ENCODE measurements at places on chromosomes 16 and 17.

GRCh38 chr17:44235583-44235936, 16.1 kb upstream of the UBTF start:
- DNase-seq, result no peak

DNA sequence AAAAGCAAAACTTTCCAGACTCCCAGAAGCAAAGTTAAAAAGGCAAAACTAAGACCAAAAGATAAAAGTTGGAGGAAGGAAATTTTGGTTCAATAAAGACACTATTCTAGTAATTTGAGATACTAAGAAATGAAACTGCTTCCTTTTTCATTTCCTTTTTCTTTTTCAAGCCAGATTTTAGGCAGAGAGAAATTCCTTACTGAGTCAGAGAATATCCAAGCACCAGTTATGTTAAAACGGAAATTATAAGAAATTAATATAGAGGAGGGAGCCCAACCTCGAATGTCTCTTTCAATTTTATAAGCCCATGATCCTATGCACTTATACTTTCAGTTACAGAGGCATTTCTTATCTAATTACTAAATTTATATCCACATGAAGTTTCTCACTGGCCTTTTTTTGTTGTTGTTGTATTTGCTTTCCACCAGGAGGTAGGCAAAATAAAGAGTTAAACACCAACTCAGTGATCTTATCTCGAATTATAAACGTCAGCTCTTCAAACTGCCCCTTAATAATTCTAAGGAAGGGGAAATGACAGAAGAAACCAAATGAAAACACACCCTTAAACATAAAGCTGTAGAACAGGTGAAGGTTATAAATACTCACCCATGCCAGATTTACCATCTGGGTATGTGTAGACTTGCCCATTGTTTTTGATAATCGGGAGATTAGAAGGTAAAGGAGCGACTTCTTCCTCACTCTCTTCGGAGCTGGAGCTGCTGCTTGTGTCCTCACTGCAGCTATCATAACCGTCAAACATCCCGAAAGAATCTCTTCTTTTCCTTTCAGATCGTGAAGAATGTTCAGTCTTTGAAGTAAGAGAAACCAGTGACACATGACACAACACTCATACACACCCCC, 35.2 kb downstream of the MBTD1 start:
- DNase-seq, result no peak

DNA sequence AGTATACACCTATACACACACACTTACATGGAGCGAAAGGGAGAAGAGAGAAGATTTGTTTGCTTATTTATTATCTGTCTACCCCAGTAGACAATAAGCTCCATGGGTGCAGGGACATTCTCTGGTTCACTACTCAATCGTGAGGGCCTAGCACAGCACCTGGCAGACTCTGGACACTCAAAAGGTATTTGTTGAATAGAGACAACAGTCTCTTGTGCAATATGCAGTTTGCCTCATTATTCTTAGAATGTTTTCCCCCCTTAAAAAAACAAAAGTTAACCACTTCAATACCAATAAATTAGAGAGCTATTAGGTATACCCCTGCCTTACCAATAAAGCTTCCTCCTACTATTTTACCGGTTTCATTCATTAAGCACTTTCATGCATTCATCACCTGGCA, 2.0 kb downstream of the AKAP10 start:
- DNase-seq, result no peak

GRCh38 chr17:65515512-65515911, 45.9 kb downstream of the AXIN2 start:
- DNase-seq, result no peak

DNA sequence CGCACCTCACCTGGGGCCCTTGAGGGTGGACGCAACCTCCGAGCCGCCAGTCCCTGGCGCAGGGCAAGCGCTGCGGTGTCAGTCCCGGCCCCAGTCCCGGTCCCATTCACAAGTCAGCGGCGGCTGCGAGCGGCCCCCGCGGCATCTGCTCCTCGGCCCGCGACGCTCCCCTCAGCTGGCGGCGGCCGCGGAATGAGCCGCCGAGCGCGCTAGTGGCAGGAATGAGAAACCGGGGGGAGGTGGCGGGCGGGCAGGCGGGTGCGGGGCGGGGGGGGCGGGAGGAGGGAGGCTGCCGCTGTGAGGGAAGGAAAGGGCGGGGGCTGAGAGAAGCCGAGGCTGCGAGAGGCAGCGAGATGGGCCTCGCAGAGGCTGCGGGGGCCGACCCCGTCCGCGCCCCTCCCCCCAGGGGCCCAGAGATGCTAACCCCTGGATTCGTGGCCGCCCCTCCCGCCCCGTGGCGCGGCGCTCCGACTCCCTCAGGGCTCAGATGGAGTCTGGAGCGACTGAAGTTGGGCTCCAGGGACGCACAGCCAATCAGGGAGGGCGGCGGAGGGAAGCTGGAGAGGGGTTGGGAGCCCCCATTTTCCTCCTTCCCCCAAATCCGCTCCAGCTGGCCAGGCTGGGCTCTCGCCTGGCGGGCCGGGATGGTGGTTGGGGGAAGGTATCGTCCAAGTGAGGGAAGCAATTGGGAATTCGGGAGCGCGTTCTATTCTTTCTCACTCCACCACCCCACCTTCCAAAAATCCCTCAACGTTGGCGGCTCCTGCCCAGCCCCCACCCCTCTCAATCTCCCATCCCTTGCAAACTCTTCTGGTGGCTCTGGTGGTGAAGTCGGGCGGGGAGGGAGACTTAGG, at the start of gene CDH11:
CDH11 (minus strand) TSS at position 194 of the 854 bp plus-strand sequence. CDS start 117,194 bp downstream, outside the sequence.
- no peak for DNase-seq

DNA sequence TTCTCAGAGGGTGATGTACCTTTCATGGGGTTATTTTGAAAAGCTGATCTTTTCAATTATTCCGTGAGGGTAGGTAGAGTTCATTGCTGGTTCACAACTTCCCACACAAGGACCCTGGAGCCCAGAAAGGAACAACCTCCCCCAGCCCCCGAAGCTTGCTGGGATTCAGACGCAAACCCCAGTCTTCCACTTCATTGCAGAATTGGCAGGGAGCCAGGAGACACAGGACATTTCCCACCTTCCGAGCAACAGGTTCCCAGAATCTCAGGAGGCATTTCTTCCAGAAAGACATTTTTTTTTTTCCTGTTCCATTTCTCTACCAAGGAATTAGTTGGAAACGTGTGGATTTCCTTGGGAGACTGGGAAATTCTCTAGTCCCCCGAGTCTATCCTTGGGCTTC, 106.1 kb downstream of the GP2 start:
- no peak for DNase-seq

DNA sequence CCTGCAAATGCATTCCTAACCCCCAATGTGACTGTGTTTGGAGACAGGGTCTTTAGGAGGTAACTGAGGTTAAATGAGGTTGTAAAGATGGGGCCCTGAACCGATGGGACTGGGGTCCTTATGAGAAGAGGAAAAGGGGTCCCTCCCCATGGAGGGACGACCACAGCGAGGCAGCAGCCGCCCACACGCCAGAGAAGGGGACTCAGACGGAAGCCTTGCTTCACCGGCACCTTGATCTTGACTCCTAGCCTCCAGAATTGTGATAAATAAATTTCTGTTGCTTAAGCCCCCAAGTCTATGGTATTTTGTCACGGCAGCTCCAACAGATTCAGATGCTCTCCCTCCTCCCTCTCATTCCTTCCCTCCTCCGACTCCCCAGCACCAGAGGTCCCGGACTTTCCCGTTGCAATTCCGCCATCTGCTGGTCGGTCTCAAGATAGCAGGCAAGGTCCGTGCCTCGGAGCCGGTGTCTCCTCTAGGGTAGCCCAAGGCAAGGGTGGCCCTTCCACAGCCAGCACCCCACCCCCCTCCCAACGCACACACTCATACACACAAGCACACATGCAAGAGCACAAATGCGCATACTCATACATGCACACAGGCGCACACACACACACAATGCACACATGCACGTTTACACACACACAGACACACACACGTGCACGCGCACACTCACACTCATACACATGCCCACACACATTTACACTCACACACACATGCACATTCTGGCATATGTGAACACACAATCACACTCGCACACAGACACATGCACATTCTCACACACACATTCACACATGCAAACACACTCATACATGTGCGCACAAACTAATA, 23.1 kb upstream of the C16orf78 start:
- no peak for DNase-seq

DNA sequence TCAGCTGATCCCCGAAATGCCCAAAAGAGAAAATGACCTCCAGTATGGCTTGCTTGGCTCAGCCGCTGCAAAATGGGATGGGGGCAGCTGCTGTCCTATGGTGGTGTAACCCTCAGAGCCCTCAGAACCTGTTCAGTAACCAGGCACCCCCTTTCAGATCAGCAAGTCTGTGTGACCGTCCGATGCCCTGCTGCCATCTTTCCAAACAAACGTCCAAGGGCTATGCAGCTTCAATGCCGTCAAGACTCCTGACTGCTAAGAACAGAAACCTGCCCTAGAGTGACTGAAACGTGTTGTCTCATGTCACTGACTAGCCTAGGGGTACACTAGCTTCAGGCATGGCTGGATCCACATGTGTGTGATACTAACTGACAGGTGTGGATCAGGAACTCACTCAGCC, 70.4 kb downstream of the GNAO1 start:
- no peak for DNase-seq

GRCh38 chr17:82155606-82156005, 57.0 kb downstream of the CCDC57 start:
- DNase-seq, result no peak

GRCh38 chr16:75027520-75028300, 28.9 kb downstream of the ZNRF1 start:
- no peak for DNase-seq

GRCh38 chr16:17389384-17389783, 81.4 kb downstream of the XYLT1 start:
- DNase-seq, result no peak

DNA sequence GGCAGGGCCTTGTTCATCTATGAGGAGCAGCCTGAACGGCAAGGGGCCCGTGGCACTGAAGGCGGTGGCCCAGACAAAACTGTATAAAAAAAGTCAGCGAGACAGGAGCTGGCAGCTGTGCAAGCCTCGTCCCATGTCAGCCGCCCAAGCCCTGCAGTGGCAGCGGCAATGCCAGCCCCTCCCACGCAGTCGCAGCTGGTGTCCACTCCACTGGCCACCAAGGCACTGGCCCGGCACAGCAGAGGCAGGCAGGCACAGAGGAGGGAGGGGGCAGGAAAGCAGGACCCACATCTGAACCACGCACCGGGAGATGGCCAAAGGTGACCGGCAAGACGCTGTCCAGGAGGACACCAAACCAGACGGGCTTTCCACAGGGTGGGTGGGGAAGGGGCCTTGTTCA, 15.9 kb upstream of the C16orf95 start:
- no peak for DNase-seq

GRCh38 chr17:61203671-61204131, 195.9 kb upstream of the TBX2 start:
- DNase-seq, result no peak

DNA sequence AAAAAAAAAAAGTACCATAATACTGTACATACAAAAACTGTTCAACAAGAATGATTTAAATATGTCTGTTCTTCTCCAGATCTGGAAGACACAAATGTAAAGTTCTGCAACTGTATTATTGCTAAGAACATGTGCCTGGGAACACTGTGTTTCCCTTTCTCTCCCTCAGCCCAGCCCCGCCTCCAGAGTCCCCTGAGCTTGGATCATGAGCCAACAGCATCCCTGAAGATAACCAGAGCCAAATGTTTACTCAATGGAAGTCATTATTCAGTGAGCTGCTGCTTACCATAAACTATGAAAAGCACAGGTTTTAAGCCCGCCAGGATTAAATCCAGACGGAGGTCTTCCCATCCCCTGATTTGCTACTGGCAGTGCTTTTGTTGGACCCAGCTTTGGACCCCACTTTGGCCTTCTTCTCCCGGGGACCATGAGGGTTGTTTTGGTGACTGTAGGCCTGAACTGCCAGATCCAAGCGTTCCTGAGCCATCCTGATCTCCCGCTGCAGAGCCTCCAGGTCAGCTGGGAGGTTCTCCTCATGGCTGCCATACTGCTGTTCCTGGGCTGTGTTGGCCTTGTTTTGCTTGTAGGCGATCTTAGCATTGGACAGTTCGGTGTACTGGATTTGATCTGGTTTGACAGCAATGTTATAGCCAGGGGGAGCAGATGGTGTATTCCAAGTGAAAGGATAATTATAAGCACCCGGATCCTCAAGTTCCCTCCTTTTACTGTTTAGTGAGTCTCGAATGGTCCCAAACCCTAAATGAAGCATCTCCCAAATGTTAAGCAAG, 25.6 kb downstream of the GJC1 start:
- no peak for DNase-seq

DNA sequence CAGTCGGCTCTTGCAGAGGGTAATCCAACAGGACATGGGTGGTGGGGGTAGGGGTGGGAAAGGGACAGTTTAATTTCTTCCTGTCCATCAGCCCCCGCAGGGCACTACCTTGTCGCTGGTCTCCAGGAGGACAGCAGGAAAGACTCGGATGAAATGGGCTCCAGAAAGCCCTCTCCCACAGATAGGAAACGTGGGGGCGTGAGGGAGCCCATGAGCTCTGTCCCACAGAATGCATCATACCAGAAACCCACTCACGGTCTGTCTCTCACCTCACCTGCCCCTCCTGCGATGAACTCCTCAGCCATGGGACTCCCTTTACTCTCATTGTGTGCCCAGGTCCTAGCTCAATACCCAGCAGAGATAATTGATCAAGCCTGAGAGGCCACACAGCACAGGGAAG, 240.1 kb downstream of the GSG1L start:
- no peak for DNase-seq

DNA sequence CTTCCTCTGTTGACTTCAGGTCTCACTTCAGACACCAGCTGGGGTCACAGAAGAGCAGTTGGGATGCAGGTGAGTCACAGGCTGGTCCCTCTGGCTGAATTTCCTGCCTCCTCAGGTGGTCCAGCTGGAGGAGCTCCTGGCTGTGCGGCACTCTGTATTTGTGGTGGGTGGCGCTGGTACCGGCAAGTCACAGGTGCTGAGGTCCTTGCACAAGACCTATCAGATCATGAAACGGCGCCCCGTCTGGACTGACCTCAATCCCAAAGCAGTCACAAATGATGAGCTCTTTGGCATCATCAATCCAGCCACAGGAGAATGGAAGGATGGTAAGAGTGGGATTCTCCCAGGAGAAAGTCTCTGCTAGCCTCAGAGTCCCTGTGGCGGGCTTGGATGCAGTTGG, 149.2 kb downstream of the DNAH9 start:
- no peak for DNase-seq

DNA sequence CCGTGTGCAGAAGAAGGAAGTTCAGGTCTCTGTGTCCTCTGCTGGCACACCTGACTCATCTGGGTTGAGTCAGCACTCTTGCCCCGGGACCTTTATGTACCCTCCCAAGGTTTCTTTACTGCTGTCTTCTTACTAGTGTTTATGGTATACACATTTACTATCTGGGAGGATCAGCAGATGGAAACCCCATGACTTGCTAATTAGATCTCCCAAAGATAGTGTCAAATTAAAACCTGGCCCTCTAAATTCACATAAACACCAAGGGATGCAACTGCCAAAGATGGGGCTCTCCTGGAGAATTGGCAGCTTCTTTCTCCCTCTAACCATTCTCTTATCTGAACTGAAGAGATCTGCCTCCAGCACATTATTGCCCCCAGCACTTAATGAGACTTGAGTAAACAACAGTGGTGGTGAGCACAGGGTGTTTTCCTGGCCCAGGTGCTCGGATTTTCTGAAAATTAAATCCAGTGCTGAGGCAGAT, 718.1 kb upstream of the SOX9 start:
- DNase-seq, result no peak

GRCh38 chr16:88680554-88681083, 5.7 kb downstream of the SNAI3 start:
- no peak for DNase-seq

GRCh38 chr17:78967782-78968362, 11.9 kb downstream of the LGALS3BP start:
- no peak for DNase-seq

- no peak for DNase-seq
These were observed 44.3 kb upstream of the SMURF2 start for GRCh38 chr17:64706224-64707049.

GRCh38 chr16:59540621-59541020, 806.5 kb upstream of the GOT2 start:
- no peak for DNase-seq
